Endothelial cell (in vitro differentiated cells): ENCODE measurements at places on chromosomes 4 and X.

DNA sequence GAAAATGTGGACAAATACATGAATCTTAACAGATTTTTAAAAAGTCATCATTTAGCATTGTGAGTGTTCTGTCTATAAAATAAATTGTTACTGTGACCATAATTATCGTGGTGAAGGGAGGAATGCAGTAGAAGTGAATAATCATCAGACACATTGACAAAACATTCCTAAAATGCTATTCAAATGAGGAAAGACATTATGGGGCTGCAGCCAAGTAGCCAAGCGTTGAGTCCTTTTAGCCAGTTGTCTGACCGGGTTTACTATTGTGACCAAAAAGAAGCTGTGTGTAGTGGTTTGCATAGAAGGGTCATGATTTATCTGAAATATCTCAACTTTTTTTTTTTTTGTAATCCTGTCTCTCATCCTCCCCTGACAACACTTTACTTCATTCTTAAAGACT is 19.5 kb downstream of the WWC2 start:
- no peak for DNase-seq

GRCh38 chr4:117907646-117908045 is 126.6 kb upstream of the NDST3 start:
- DNase-seq: no peak

- DNase-seq: no peak
Observed at GRCh38 chr4:146976145-146976544, 30.5 kb upstream of the TTC29 start.

DNA sequence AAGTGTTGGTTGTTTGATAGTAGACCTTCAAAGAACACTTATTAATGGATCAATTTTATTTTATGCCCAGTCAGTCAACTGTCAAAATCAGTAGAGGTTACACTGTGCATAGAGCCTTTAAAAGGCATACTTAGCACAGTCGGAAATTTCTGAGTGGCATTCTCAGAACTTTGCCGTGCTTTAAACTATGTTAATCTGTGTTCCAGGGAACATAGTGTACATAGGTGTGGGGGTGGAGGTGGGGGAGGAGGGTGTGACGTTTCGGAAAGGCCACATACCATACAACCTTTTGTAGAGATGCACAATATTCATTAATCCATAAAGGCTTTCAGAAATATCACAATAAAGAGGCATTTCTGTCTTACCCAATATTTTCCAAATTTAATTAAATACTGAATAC is 75.8 kb downstream of the RS1 start:
- no peak for DNase-seq

- no peak for DNase-seq
Observed at GRCh38 chr4:147942729-147943128, 210.8 kb downstream of the ARHGAP10 start.

DNA sequence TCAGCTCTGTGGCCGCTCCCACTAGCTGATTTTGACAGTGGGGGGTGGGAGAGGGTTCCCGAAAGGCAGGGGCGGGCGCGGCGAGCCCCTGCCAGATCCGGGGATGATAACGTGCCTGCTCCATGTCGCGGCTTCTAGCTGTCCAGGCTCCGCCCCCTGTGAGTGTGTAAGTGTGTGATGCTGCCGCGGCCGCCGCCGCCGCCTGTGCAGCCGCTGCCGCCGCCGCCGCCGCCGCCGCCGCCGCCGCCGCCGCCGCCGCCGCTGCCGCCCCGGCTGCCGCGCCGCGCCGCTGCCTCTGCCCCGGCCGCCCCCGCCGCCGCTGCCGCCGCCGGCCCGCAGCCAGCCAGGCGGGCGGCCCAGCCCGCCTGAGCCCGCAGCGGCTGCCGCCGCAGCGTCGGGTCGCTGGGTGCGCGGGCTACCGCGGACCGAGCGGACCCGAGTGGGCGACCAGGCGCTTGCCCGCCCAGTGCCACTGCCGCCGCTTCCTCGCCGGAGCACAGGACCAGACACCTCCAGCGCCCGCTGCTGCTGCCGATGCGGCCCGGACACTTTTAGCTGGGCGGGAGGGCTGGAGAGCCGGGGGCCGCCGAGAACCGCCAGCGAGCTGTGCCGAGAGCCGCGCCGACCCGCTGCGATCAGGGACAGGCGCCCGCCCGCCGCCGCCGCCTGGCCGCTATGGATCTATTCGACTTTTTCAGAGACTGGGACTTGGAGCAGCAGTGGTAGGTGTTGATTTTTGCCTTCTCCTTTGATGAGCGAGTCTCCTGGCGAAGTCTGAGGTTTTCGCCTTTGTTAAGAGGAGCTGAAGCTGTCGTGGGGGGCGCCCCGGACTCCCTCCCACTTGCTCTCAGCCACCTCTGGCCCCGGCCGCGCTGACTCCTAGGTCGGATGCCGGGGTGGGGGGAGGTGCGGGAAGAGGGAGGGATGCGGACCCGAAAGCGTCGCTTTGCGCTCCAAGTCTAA is at the start of gene AFF2:
AFF2 (plus strand) TSS at position 195 of the 963 bp plus-strand sequence; CDS start at position 676, 481 bp downstream.
- DNase-seq: peak; percentile 35

DNA sequence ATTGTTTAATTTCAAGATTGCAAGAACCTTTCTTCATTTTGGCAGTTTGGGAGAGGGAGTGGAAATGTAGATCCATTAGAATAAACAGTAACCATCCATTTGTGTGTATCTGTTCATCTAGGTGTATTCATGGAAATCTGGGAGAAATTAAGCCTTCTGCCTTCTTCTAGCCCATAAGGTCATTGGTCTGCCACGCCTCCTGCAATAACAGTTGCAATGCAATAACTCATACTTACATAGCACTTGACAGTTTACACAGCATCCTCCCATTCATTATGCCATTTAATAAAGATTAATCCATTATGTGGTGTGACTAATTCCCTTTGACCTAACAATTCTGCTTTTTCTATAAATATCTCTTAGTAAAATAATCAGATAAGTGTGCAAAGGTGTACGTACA is 42.6 kb downstream of the SHROOM4 start:
- DNase-seq: no peak

DNA sequence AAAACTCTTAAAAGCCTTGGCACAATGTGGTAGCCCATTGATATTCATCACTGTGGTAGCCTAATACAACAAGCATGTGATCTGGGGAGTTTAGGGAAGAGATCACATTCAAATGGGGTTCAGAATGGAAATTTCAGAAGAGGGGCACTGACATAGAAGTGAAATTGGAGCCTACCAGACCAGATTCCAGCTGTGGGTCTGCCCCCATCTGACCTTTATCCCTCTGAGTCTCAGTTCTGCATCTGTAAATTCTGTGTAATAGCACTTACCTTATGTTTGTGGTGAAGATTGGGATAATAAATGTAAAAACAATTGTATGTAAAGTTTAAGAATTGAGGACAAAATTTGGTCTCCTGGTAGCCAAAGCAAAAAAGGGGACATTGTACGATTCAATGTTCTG is 320.4 kb upstream of the BOD1L1 start:
- DNase-seq: no peak

DNA sequence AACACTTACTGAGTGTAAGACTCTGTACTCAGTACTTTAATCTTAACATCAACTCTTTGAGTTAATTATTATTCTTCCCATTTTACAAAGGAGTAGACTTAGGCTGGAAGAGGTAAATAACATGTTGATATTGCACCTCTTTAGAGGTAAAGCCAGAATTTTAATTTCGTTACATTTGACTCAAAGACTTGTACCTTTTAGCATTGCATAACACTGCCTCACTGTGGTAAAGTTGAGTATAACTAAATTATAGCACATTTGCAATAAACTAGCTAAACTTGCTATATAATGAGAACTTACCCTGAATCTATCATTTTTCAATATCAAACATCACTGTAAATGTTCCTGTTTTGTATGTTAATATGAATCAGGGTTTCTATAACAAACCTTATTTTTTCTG is 218.5 kb downstream of the PRR32 start:
- no peak for DNase-seq

- DNase-seq: peak; percentile 42
Observed at GRCh38 chrX:71622576-71623450, 4.5 kb upstream of the CXCR3 start.

GRCh38 chr4:179165000-179165738 is 1722.9 kb upstream of the AGA start:
- DNase-seq: no peak

DNA sequence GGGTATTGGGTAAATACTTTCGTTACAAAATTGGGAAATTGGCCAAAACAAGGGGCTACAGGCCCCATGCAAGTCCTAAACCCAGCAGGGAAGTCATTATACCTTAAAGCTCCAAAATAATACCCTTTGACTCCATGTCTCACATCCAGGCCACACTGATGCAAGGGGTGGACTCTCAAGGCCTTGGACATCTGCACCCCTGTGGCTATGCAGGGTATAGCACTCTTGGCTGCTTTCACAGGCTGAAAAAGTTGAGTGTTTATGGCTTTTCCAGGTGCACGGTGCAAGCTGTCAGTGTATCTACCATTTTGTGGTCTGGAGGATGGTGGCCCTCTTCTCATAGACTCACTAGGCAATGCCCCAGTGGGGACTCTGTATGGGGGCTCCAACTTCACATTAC is 326.5 kb downstream of the TEX13C start:
- DNase-seq: no peak

DNA sequence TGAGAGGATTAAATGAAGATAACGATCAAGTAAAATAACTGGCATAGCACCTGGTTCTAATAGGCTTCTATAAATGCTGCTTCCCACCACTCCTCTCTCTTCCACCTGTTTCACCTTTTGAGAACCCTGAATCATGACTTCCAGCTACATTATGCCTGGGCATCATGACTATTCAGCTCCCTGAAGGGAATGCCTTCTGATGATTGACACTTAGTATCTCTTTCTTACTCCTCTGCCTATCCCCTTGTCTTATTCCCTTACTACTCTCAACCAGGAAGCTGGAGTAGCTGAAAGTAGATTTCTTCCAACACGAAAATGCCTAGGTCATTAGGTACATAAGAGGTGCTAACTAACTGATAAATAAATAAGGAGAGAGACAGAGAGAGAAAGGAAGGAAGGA is 24.7 kb upstream of the CXCL8 start:
- no peak for DNase-seq

DNA sequence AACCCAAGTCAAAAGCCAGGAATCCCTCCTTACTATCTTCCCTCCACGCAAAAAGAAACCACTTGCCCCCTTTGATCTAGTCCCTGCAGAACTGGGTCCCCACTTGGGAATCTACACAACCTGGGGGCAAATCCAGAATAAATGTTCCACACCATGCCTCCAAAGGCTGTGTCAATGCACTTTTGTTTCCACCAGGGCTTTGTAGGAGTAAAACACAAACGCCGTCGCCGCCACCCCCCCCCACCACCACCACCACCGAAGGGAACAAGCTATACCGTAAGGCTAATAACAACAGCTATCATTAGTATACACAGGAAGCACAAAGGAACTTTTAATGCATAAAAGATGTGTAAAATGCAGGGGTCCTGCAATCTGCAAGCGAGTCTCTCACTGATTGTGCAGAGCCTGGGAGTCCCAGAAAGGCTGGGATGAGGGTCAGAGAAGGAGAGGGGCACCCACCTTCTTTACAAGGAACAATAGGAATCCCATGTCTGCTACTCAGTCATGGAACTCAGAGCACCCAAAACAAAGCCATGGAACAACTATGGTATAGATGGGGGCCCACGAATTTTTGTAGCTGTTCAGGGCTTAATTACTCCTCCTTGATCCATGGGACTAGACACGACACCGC is 13.2 kb downstream of the BCOR start:
- DNase-seq: no peak

- no peak for DNase-seq
Observed at GRCh38 chr4:43275779-43276178, 383.3 kb downstream of the GRXCR1 start.

GRCh38 chrX:63664083-63664482 is 120.9 kb downstream of the ARHGEF9 start:
- no peak for DNase-seq

- DNase-seq: peak; percentile 3
Observed at GRCh38 chrX:125202591-125203248, 117.0 kb upstream of the TEX13C start.

- no peak for DNase-seq
Observed at GRCh38 chr4:84063619-84064018, 435.5 kb downstream of the NKX6-1 start.

- DNase-seq: peak; percentile 44
Observed at GRCh38 chrX:49754233-49754857, 58.6 kb upstream of the PAGE1 start.

GRCh38 chrX:38754102-38754790 is 47.0 kb upstream of the MID1IP1 start:
- DNase-seq: peak; percentile 21

DNA sequence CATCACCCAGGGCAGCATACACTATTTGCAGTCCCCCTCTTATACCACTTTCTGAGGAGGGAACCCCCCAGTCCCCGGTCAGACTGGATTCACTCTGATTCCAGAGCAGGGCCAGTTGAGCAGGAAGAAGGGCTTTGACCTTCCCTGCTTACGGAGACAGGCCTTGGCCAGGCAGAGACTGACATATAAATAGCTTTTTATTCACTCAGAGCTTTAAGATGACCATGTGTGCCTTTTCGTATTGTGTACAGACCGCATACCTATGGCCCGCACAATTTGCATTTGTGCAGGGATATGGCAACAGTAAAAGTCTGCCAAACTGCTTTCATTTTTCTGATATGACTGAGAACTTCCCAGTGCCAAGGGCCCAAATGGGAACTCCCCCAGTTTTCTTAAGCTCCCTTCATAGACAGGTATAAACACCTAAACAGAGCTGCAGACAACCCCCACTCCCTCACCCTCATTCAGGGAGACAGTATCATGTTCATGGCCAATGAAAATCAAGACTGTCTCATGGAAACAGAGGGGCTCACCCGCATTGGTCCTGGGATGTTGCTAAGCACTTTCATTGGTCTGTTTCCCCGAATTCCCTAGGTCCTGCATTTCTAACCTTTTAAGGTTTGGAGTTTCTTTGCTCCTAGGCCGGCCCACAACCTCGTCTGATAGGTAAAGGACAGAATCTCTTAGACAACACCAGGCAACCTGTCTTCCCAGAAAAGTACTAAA is 86.0 kb downstream of the RTL5 start:
- no peak for DNase-seq

- DNase-seq: no peak
Observed at GRCh38 chr4:54719378-54719777, 61.6 kb downstream of the KIT start.

GRCh38 chrX:151176231-151176750 is at the start of gene GPR50:
Gene GPR50 (plus strand): TSS chrX:151176584. CDS start chrX:151176722, 138 bp downstream.
- DNase-seq: no peak

DNA sequence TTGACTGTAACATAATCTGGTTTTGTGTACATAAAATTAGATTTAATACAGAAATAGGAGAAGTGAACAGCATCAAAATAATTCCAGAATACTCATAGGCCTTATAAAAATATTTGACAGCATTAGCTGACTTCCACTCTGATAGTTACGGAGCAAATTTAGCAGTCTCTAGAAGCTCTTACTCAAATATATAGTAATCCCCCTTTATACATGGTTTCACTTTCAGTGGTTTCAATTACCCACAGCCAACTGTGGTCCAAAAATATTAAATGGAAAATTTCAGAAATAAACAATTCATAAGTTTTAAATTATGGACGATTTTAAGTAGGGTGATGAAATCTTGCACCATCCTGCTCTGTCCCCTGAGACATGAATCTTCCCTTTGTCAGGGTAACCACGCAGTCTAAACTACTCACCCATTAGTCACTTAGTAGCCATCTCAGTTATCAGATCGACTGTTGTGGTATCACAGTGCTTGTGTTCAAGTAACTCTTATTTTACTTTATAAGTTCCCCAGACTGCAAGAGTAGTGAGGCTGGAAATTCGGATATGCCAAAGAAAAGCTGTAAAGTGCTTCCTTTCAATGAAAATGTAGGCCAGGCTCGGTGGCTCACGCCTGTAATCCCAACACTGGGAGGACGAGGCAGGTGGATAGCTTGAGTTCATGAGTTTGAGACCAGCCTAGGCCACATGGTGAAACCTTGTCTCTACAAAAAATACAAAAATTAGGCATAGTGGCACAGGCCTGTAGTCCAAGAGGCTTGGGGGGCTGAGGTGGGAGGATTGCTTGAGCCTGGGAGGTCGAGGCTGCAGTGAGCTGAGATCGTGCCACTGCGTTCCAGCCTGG is 17.2 kb upstream of the RTL9 start:
- DNase-seq: no peak
